Thoracic aorta endothelial cell (primary cell): ENCODE measurements at places on chromosomes 1 and 21. TPM values are rescaled to one million over a fixed set of nuclear protein-coding genes. Genes with fewer than 3 reads are reported as not detected.

Gene PPIAL4G
- total RNA-seq, result not detected in 2 replicates

Gene MTF1
- total RNA-seq, result 4.5 and 4.7 TPM in 2 replicates

Gene ZNF648
- not detected in 2 replicates for total RNA-seq

Gene RIMS3
- total RNA-seq, result 0.13 and 0.22 TPM in 2 replicates

Gene HLX
- total RNA-seq, result 13.2 and 20.8 TPM in 2 replicates

Gene DRAXIN
- 0.50 and 0.93 TPM in 2 replicates for total RNA-seq

Gene BCAN
- total RNA-seq, result not detected in 2 replicates

Gene NR0B2
- not detected in 2 replicates for total RNA-seq

Gene EFNA3
- total RNA-seq, result 0.66 and 1.9 TPM in 2 replicates

Gene RGS4
- 140 and 418 TPM in 2 replicates for total RNA-seq

Gene OR2T11
- total RNA-seq, result not detected in 2 replicates

Gene SLC6A17
- 0.13 and 0.22 TPM in 2 replicates for total RNA-seq

Gene RBBP4
- total RNA-seq, result 203 and 213 TPM in 2 replicates

Gene KIF21B
- 2.7 TPM in 2 replicates for total RNA-seq

Gene TFB2M
- 28.7 and 29.9 TPM in 2 replicates for total RNA-seq

Gene C2CD4D
- 0.07 TPM in 1 of 2 replicates, not detected in the other for total RNA-seq

Gene APOBEC4
- not detected in 2 replicates for total RNA-seq

Gene HOOK1
- total RNA-seq, result under 0.01 TPM in 1 of 2 replicates, not detected in the other

Gene TBX19
- total RNA-seq, result 0.80 and 1.0 TPM in 2 replicates

Gene CTTNBP2NL
- total RNA-seq, result 64.1 and 68.7 TPM in 2 replicates

Gene IFT25
- total RNA-seq, result 33.0 and 35.2 TPM in 2 replicates

Gene KRTAP19-1
- total RNA-seq, result not detected in 2 replicates

Gene PPOX
- 11.6 and 16.4 TPM in 2 replicates for total RNA-seq

Gene PM20D1
- not detected in 2 replicates for total RNA-seq

Gene CASQ2
- not detected in 2 replicates for total RNA-seq

Gene AGBL4
- total RNA-seq, result not detected in 2 replicates

Gene CACNA1E
- not detected in 2 replicates for total RNA-seq

Gene CYP4A11
- not detected in 2 replicates for total RNA-seq

Gene ESRRG
- not detected in 2 replicates for total RNA-seq

Gene KCNA3
- total RNA-seq, result not detected in 2 replicates

Gene IRF6
- total RNA-seq, result 14.1 and 20.8 TPM in 2 replicates

Gene B4GALT2
- total RNA-seq, result 63.6 and 74.7 TPM in 2 replicates

Gene LCE3A
- not detected in 2 replicates for total RNA-seq

Gene CRABP2
- 0.72 and 1.2 TPM in 2 replicates for total RNA-seq
